Pancreas (tissue), 10 donors: ENCODE measurements at places on chromosomes 11 and 22. TPM values are rescaled to one million over a fixed set of nuclear protein-coding genes. Genes with fewer than 3 reads are reported as not detected.

GRCh38 chr22:26409719-26410335 is 19.2 kb upstream of the ASPHD2 start:
- H3K27me3 ChIP-seq = no peaks in the 10 kb centered on the region
- no peak overlapping the region for H3K4me3 ChIP-seq
- no peaks in the 10 kb centered on the region for H3K36me3 ChIP-seq
- no peak overlapping the region for H3K27ac ChIP-seq
- no peak for DNase-seq

- no peak overlapping the region for H3K27ac ChIP-seq
- H3K4me3 ChIP-seq = no peak overlapping the region
- no peaks in the 10 kb centered on the region for H3K4me1 ChIP-seq
- no peak for DNase-seq
- no peaks in the 10 kb centered on the region for H3K27me3 ChIP-seq
Measured at GRCh38 chr22:17792854-17793434, 18.7 kb upstream of the BID start.

GRCh38 chr11:121829159-121829643 is 286.8 kb downstream of the BLID start:
- no peaks in the 10 kb centered on the region for H3K4me1 ChIP-seq
- H3K36me3 ChIP-seq = no peaks in the 10 kb centered on the region
- no peak overlapping the region for H3K27ac ChIP-seq
- no peaks in the 10 kb centered on the region for H3K27me3 ChIP-seq
- no peak overlapping the region for H3K4me3 ChIP-seq
- no peak for DNase-seq

- no peaks in the 10 kb centered on the region for H3K27me3 ChIP-seq
- H3K36me3 ChIP-seq = no peaks in the 10 kb centered on the region
- no peak overlapping the region for H3K4me3 ChIP-seq
- peak overlapping the region; percentile 31 for H3K27ac ChIP-seq
- peaks cover 35% of the 10 kb centered on the region for H3K4me1 ChIP-seq
- no peak for DNase-seq
Measured at GRCh38 chr11:106463796-106464201, 386.3 kb downstream of the AASDHPPT start.

- no peaks in the 10 kb centered on the region for H3K36me3 ChIP-seq
- H3K4me3 ChIP-seq = no peak overlapping the region
- peak; percentile 68 for DNase-seq
- peaks cover 43% of the 10 kb centered on the region for H3K4me1 ChIP-seq
- H3K27me3 ChIP-seq = no peaks in the 10 kb centered on the region
Measured at GRCh38 chr22:46350646-46351045, 15.1 kb downstream of the TRMU start.

DNA sequence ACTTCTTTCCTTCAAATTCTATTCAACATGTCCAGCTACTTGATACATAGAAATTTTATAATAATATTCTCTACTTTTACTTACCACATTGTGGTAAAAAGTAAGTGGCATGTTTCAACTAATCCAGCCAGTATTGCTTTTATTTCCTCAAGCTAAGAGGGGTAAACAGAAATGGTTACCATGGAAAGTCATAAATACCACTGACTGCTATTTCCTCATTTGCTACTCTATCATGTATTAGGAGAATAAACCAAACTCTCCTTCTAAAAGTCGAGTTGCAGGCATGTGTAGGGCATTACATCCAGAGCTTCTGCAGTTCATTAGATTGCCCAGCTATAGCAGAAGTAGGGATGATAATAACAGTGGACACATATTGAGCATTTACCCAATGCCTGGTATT is 208.4 kb downstream of the MAML2 start:
- no peaks in the 10 kb centered on the region for H3K27me3 ChIP-seq
- H3K27ac ChIP-seq = peak overlapping the region; percentile 63
- H3K4me3 ChIP-seq = no peak overlapping the region

- no peaks in the 10 kb centered on the region for H3K36me3 ChIP-seq
- no peak for DNase-seq
- no peaks in the 10 kb centered on the region for H3K4me1 ChIP-seq
- no peaks in the 10 kb centered on the region for H3K27me3 ChIP-seq
- no peak overlapping the region for H3K4me3 ChIP-seq
Measured at GRCh38 chr11:110966131-110966530, 253.9 kb upstream of the ARHGAP20 start.

The SLC6A5 gene
- total RNA-seq = not detected

The FBLN1 gene
- 20.6 TPM for total RNA-seq

The ZNF215 gene
- total RNA-seq = 3.6 TPM

The OR5P2 gene
- total RNA-seq = not detected

The NAA40 gene
- 6.8 TPM for total RNA-seq

The BUD13 gene
- total RNA-seq = 8.5 TPM
